ENCODE measurements at places on chromosomes 6 and 20.

DNA sequence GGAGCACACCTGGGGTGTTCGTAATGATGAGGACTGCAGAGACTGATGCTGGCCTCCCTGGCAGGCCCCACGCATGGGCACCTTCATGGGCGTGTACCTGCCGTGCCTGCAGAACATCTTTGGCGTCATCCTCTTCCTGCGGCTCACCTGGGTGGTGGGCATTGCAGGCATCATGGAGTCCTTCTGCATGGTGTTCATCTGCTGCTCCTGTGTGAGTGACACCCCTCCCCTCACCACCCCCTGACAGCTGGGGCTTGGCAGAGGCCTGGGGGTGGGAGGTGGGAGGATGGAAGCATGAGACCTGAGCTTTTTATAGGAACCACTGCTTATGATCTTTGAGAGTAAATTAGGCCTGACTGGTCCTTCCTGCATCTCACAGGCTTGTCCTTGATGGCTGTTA lies 6.7 kb downstream of the SLC12A5 start:
- no peak for DNase-seq

DNA sequence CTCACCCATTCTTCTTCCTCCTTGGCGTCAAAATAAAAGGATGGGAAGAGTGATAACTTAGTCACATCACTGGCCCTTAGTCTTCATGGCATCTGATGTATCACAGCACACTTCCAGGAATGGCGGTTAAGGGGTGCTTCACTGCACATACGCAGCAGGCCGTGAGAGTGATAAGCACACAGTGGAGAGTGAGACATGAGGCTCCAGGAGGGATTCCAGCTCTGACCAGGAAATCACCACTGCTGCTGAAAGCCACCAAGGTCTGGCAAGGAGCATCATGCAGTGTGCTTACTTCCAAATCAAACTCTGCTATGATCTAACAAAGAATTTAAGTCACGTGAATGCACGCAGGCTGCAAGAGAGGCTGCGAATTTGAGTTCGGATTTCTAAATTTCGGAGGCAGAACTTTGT lies 62.4 kb downstream of the ARID1B start:
- no peak for DNase-seq

GRCh38 chr20:63868264-63868663 lies 3.2 kb downstream of the TPD52L2 start:
- no peak for DNase-seq

GRCh38 chr6:160082627-160083026 lies 39.0 kb upstream of the SLC22A1 start:
- no peak for DNase-seq

- no peak for DNase-seq
Observed at GRCh38 chr6:42507901-42508300, 55.9 kb upstream of the UBR2 start.

DNA sequence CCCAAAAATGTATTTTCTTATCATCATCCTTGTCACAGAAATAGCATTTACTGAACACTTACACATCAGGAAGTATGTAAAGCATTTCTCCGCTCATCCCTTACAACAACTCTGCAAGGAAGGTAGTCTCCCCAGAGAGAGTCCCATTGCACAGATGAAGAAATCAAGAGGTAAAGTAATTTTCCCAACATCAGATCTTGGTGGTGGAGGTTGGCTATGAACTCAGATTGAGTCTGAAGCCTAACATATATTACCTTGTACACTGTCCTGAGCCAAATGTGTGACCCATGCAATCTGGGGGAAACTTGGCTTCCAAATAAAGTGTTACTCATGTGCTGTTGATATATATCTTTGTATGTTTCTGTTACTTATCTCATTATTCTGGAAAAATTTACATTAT lies 31.4 kb downstream of the MAN1A1 start:
- no peak for DNase-seq

GRCh38 chr6:4584801-4585200 lies 191.4 kb upstream of the CDYL start:
- DNase-seq: peak; percentile 42

DNA sequence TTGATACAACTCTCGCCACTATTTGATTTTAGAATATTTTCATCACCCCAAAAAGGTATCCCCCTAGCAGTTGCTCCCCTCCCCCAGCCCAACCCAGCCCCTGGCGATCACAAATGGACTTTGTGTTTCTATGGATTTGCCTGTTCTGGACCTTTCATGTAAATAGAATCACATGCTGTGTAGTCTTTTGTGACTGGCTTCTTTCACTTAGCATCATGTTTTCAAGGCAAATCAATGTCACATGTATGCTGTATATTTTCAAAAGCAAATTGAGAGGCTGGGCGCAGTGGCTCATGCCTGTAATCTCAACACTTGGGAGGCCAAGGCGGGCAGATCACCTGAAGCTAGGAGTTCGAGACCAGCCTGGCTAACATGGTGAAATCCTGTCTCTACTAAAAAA lies 48.5 kb downstream of the BANF2 start:
- no peak for DNase-seq

DNA sequence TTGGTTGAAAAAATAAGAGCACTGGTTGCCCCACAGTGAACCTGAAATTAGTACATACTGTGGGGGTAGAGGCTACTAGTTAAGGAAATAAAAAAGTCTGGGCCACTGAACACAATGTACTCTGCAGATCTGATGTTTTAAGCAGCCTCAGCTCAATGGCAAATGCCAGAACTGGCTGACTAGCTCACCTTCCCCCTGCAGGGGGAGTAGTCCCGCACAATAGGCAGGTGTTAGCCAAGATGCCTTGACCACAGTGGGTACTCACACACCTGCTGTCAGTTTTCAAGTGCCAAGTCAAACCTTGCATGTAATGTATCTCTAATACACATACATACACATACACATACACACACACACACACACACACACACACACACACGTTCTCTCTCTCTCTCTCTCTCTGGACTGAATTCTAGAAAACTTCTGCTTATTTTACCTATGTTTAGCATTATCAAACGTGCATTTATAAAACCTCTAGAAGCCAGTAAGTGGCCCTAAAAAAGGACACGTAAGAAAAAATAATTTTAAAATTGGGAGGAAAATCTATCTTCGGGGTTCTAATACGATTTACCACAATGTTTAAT lies 36.1 kb downstream of the GMDS start:
- DNase-seq: no peak

GRCh38 chr6:34546551-34547321 lies 9.4 kb downstream of the SPDEF start:
- no peak for DNase-seq

DNA sequence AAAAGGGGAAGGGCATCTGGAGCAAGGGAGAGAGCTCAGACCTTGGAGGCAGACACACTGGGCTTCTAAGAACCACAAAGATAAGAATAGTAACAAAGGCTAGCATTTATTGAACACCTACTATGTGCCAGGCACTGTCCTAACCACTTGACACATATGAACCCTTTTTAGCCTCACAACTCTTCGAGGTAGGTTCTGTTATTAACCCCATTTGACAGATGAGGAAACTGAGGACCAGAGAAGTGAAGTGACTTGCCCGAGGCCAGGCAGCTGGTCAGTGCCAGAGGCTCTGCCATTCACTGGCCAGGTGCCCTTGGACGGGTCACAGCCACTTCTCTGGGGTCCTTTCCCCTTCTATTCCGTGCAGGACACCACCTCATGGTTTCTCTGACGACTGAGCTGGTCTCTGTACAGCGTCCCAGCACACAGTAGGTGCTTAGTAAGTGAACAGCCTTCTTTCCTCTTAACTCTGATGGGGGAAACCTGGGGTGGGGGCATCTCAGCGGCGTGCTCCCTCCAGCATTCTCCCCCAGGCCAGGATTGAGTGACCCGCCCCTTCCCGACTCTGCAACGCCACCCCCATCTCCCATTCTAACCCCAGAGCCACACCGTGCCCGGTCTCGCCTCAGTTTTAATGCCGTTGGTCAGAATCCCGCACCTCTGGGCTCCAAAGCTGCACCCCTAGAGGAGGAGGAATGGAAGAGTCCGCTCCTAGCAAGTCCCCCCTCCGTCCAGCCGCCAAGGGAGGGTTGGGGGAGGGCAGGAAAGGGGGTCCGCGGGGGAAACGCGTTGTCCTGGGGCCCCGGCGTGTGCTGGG lies 55.7 kb downstream of the CD40 start:
- DNase-seq: no peak

- DNase-seq: peak; percentile 63
Observed at GRCh38 chr20:17471606-17472187, 59.5 kb downstream of the BFSP1 start.

- DNase-seq: peak; percentile 68
Observed at GRCh38 chr20:30985386-30985785, 272.1 kb upstream of the DEFB115 start.

- no peak for DNase-seq
Observed at GRCh38 chr20:14288341-14289330, 48.8 kb downstream of the FLRT3 start.

GRCh38 chr6:12875051-12875450 lies 158.5 kb downstream of the PHACTR1 start:
- no peak for DNase-seq

- DNase-seq: no peak
Observed at GRCh38 chr6:24752917-24753492, 21.7 kb upstream of the GMNN start.

GRCh38 chr6:156538875-156539660 lies 238.1 kb upstream of the ARID1B start:
- DNase-seq: no peak

DNA sequence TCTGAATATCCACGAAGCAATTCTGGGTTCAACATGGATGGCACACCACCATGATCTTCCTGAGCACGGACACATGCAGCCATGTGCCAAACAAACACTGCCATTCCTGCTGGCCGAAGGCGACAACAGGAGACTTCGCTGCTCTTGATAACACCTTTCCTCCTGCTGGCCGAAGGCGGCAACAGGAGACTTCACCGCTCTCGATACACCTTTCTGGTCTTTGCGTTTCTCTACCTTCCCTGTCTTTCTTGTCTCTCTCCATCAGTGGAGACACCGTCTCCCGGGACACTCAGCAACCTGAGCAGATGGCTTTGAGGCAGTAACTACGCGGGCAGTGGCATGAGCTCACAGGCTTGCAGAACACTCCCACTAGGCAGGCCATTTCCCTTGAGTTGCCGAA lies 54.9 kb upstream of the MPC1 start:
- DNase-seq: no peak

- peak; percentile 53 for DNase-seq
Observed at GRCh38 chr20:32917191-32917950, 58.6 kb downstream of the EFCAB8 start.

- no peak for DNase-seq
Observed at GRCh38 chr6:92944132-92944531, 475.2 kb downstream of the EPHA7 start.

DNA sequence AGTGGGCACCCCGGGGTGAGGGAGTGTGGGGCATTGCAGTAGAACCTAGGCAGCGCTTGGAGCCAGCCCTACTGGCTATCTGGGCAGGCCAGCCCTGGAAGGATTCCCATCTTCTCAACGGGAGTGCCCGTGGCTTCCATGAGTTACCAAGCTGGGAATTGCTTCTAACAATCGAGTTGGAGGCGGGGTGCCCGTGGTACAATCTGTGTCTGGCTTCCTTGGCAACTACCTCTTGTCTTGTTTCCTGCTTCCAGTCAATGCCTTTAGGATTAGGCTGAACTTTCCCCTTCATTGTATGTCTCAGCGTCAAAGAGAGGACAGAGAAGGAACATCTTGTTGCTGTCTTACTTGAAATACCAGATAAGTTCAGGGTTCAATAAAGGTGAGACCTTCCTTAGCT lies 33.3 kb downstream of the PPP1R14C start:
- no peak for DNase-seq

- DNase-seq: no peak
Observed at GRCh38 chr6:16540804-16541752, 220.2 kb downstream of the ATXN1 start.

DNA sequence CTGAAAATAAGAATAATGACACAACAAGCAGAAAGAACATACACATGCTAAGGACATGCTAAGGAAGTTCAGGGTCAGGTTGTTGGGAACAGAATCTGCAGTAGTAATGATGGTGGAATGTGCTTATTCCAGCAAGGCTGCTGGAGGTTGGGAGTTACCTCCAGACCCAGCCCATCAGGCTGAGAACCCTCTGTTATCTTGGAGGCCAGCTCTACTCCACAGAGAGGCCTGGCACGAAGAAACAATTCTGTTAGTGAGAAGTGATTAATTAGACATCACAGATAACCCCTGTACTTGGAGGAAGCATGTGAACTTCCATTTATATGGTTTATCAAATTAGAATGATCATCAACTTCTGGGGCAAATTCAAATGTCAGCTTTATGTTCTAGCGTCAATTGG lies 22.1 kb upstream of the ARHGAP18 start:
- DNase-seq: no peak

DNA sequence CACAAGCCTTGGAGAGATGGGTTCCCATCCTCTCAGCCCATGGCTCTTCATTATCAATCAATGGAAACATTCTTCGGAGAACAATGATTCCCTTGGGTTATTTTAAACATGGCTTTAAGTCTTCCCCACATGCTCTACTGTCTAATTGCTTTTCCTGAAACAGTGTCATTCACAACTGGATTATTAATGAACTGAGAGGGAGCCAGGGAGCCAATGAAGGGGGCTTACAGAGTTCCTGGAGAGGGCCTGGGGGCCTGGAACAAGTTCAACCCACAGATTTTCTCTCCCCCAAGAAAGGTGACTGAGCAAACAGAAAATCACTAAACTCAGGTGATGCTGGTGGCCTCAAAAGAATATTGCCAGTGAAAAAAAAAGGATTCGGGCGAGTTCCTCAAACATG lies 1.3 kb upstream of the PPP1R16B start:
- DNase-seq: no peak

DNA sequence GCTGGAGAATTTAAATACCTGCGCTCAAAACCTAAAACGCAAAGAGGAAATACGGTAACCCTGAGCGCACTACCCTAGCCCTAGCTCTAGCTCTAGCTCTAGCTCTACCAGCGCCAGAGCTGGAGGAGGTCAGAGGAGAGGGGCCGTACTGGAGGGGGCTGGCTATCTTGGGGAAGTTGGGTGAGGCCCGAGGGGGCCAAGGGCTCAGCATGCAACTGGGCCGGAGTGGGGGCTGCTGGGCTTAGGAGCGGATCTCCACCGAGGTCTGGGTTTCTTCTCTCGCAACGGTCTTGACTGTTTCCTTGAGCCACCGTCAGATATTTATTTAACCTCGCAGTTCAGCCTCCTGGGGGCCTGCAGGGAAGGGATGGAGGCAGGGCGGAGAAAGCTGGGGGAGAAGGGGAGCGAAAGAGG lies 91.0 kb downstream of the NCR2 start:
- DNase-seq: no peak

- no peak for DNase-seq
Observed at GRCh38 chr6:328136-328670, 35.9 kb downstream of the DUSP22 start.

GRCh38 chr20:25453035-25453810 lies 45.8 kb downstream of the GINS1 start:
- peak; percentile 72 for DNase-seq

Data from osteocyte (in vitro differentiated cells).